ENCODE measurements at places on chromosomes 5 and 9.

DNA sequence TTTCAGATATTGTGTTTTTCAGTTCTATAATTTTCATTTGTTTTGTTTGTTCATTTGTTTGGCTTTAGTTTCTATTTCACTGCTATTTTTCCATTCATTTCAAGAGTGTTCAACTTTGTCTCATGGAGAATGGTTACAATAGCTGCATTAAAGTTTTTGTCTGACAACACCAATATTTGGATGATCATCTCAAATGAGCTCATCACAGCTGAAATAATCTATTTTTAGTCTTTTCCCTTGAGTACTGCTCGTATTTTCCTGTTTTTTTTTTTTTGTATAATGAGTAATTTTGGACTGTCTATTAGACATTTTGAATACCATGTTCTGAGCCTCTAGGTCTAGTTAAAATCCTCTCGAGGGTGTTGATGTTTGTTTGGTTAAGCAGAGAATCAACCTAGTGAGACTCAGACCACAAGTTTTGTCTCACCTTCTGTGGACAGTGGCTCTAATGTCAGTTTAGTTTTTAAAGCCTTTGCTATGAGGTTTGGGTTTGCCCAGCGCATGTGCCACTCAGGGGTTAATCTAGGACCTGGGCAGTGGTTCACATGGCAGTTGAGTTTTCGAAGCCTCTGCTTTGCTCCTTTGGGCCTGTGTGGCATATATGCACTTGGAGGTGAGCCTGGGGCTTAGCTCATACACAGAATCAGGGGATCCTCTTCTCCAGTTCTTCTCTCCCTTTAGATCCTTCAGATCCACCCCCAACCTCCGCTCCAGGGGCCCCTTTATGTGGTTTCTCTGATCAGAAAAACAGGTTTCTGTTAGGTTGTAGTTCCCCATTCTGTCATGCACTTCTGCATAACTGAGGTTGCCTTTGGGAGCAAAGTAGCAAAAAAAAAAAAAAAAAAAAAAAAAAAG, 79.8 kb downstream of the ARSB start:
- no peak for DNase-seq

DNA sequence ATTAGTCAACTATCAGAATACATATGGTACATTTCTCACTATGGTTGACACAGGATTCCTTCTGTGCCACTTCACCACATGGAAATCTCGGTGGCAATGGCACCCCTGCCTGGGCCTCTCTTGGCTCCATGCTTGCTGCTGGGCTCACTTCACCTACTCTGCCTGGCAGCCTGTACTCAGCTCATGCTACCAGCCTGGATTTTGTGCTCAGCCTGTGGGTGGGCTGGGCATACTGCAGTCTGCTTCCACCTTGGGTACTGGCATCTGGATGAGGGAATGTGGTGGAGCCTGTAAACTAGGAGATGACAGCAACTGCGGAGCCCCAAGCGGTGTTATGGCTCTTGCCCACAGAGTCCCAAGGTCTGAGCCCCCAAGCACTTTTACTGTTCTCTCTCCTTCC, 604.1 kb downstream of the MTRR start:
- no peak for DNase-seq

GRCh38 chr9:98869078-98869745, 61.7 kb downstream of the GALNT12 start:
- DNase-seq = no peak

DNA sequence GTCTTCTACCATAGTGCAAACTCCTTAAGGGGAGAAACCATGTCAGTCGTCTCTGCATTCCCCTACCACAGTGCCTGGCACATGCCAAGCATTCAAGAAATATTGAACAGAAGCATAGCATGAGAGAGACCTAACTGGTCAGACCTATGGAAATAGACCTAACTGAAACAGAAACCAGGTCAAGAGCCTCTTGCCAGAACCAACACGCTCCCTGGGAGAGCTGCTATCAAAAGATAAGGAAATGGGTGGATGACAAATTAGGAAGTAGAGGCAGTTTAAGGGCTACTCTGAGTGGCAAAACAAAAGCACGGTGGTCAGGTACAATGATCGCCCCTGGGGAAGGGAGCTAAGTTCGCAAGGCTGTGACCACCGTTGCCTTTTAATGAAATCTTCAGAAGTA, 66.0 kb upstream of the SMIM15 start:
- DNase-seq = no peak

DNA sequence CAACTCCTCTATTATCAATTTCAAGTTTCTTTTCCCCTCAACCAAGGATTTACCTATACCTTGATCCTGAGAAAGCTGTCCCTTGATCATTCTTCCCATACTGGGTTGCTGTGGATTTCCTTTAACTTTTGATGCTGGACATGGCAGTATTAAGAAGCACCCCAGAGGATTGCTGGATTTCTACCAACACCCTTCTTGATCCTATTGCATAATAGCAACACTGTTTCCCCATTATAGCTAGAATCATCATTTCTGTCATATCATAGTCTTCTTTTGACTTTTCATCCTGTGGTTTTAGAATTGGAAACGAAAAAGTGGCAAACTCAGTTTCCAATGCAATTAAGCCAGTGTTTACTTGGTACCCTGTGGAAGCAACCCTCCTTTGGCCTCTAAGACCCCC, 154.9 kb downstream of the ARRDC3 start:
- no peak for DNase-seq

GRCh38 chr5:154242442-154242841, 51.9 kb downstream of the GALNT10 start:
- no peak for DNase-seq

DNA sequence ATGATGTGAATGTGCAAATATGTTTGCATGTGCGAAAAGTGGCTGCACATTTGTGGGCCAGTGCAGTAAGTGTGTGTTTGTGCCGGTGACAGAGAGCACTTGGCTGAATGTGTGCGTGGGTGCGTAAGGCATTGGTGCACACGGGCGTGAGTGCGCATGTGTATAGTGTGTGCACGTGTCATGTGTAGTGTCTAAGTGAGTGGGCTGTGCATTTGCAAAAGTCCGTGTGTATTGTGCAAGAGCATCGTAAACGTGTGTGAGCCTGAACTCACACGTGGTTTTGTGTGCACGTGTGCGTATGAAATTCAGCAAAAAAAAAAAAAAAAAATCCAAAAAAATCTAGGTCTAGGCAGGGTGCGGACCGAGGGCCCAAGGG, 6.5 kb upstream of the EBF1 start:
- DNase-seq = no peak

DNA sequence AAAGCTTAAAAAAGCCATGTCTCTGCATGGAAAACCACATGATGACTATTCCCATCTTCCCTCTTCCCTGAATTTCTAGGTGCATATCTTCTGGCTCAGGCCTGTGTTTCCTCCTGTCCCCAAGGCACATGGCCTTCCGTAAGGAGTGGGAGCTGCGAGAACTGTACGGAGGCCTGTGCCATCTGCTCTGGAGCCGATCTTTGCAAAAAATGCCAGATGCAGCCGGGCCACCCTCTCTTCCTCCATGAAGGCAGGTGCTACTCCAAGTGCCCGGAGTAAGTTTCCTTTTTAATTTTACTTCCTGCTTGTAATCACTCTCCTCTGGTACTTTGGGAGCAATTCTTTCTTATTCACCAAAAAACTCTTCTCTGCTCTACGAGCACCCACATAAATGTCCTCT, 83.6 kb downstream of the RFK start:
- DNase-seq = no peak

GRCh38 chr5:72508241-72509170, 1.3 kb upstream of the ZNF366 start:
- DNase-seq = no peak

GRCh38 chr5:32020946-32021345, 153.2 kb downstream of the GOLPH3 start:
- DNase-seq = no peak

DNA sequence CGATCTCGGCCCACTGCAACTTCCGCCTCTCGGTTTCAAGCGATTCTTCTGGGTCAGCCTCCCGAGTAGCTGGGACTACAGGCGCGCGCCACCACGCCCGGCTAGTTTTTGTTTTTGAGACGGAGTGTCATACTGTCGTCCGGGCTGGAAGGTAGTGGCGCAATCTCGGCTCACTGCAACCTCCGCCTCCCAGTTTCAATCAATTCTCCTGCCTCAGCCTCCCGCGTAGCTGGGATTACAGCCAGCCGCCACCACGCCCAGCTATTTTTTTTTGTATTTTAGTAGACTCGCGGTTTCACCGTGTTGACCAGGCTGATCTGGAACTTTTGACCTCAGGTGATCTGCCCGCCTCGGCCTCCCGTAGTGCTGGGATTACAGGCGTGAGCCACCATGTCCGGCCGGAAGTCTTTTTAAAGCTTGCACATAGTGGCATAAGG, 1.2 kb downstream of the SMC5 start:
- no peak for DNase-seq

DNA sequence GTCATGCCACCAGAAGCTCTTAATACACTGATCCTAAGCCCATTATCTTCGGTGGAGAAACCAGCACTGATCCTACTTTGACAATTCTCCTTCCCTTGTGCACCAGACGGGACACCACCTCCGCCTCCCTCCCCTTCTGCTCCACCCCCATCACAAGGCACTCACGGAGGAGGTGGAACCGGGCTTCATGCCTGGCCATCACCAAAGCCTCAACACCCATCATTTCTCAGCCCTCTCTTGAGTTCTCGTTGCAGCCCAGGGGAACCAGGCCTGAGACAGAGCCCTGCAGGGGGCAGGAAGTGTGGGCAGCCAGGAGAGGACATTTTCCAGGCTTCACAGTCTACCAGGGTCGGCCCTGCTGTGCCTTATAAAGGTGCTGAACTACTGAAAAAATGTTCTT, 160.5 kb downstream of the GOLPH3 start:
- DNase-seq = no peak

GRCh38 chr5:138536665-138537315, 6.2 kb downstream of the ETF1 start:
- DNase-seq = no peak

- DNase-seq = no peak
Observed at GRCh38 chr9:126471084-126471624, 142.6 kb upstream of the LMX1B start.

- DNase-seq = no peak
Observed at GRCh38 chr9:104177676-104178075, 83.6 kb downstream of the SMC2 start.

DNA sequence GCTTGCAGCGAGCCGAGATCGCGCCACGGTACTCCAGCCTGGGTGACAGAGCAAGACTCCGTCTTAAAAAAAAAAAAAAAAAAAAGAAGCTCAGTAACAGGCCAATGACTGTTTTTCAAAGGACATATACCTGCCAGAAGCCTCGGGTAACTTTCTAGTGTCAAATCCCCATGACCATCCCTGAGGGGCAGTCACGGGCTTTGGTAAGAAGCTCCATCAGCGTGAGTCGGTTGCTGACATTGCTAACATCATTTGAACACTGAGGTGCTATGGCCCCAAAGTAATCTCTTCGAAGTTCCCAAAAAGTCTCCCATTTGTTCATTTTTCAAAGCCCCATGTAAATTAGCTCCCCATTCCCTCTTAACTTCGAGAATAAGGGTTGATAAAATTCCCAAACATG, 11.6 kb downstream of the NAIP start:
- no peak for DNase-seq

DNA sequence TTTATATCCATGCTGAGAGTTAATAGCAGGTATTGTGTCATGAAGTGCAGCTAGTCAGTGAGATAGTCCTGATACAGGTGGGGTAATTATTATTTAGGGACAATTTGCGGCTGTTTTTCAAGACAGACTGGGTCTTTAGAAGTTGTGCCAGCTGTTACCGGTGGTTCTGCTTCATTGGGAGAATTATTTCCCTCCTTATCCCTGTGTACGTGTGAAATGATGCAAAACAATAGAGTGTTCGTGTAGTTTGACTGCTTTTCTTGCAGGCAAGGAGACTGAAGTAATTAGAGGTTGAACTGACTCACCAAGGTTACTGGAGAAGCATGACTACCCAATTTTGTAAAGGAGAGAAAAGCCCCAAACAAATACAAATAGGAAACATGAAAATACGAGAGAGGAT, 101.7 kb downstream of the ARRDC3 start:
- no peak for DNase-seq
